CD4-positive, CD25-positive, alpha-beta regulatory T cell (primary cell): ENCODE measurements at places on chromosomes 3 and 15. TPM values are rescaled to one million over a fixed set of nuclear protein-coding genes. Genes with fewer than 3 reads are reported as not detected.

DNA sequence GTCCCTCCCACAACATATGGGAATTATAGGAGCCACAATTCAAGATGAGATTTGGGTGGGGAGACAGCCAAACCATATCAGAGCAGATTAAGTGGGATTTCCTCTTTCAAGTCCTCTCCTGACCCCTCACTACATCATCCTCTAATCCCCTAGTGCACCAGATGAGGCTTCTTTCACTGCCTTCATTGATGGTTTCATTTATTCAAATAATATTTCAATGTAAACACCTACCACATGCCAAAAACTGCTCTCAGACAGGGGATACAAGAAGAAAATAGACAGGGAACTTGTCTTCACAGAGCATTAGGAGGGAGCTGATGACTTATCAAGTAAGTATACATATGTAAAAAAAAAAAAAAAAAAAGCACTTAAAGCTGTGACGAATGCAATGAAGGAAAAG, 180.2 kb downstream of the NTRK3 start:
- no peaks in the 10 kb centered on the region for H3K27me3 ChIP-seq
- H3K4me3 ChIP-seq, result no peak overlapping the region
- no peak for DNase-seq
- H3K4me1 ChIP-seq, result no peaks in the 10 kb centered on the region

- peaks cover 11% of the 10 kb centered on the region for H3K4me1 ChIP-seq
- no peak overlapping the region for H3K4me3 ChIP-seq
- no peak for DNase-seq
- no peaks in the 10 kb centered on the region for H3K27me3 ChIP-seq
- H3K27ac ChIP-seq, result no peak overlapping the region
Observed at GRCh38 chr3:58175437-58176184, 35.2 kb downstream of the DNASE1L3 start.

GRCh38 chr15:49023354-49023753, 22.9 kb downstream of the SECISBP2L start:
- no peak for DNase-seq
- no peak overlapping the region for H3K4me3 ChIP-seq
- peaks cover 8% of the 10 kb centered on the region for H3K4me1 ChIP-seq
- H3K36me3 ChIP-seq, result peaks cover 30% of the 10 kb centered on the region
- no peaks in the 10 kb centered on the region for H3K27me3 ChIP-seq

GRCh38 chr3:112302881-112303763, 9.1 kb upstream of the SLC9C1 start:
- no peaks in the 10 kb centered on the region for H3K27me3 ChIP-seq
- peak; percentile 50 for DNase-seq
- no peaks in the 10 kb centered on the region for H3K36me3 ChIP-seq
- H3K27ac ChIP-seq, result no peak overlapping the region

PGBD4 gene
- 3.6 TPM for total RNA-seq

AHSG gene
- not detected for total RNA-seq
